ENCODE measurements at places on chromosomes 4 and X.

GRCh38 chrX:9462456-9462855 lies 2.4 kb upstream of the TBL1X start:
- no peak for DNase-seq

DNA sequence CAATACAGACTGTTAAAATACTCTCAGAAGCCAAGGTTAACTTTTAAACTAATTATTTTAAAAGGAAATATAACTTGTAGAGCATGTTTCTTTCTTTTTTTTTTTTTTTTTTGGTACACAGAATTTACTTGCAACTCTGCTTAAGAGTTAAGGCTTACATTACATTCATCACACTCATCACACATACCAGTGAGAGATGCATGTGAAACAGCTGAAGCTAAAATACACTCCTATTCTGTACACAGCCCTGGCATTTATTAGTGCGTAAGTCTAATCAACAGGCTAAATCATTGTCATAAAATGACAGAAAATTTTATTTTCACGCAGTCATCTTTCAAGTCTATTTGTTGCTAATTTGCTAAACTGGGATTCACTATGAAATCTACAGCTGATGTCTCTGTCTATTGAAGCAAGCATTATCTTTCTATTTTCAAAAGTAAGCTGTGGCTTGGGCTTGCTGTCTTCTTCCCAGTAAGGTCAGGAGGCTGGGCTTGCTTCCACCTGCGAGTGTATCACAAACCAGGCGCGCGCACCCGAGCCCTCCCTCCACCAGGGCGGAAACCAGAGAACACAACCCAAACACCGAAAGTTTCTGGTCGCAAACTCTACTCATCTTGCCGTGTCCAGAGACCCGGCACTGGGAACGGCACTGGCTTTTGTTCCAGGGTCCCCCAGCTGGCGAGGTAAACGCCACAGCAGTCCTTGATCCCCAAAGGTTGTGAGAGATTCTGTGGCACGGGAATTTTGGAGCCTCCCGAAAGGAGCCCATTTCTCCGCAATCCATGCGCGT lies 3.9 kb downstream of the MAML3 start:
- DNase-seq: peak; percentile 24

DNA sequence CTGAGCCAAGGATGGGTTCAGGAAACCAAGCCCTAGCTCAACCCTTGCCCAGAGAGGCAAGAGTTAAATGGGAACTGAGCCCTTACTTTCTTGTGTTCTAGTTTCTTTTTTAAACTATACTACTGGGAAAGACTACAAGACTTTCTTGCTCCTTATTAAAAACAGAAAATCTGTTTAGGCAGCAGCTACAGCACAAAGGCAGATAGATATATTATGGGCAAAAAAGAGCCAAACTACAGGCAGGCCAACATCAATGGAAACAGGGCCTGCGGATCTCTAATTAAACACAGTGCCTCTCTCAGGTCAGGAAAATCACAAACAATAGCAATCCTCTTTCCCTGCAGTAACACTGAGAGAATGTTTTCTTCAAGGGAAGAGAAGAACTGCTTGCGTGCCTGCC lies 226.0 kb downstream of the LDB2 start:
- no peak for DNase-seq

DNA sequence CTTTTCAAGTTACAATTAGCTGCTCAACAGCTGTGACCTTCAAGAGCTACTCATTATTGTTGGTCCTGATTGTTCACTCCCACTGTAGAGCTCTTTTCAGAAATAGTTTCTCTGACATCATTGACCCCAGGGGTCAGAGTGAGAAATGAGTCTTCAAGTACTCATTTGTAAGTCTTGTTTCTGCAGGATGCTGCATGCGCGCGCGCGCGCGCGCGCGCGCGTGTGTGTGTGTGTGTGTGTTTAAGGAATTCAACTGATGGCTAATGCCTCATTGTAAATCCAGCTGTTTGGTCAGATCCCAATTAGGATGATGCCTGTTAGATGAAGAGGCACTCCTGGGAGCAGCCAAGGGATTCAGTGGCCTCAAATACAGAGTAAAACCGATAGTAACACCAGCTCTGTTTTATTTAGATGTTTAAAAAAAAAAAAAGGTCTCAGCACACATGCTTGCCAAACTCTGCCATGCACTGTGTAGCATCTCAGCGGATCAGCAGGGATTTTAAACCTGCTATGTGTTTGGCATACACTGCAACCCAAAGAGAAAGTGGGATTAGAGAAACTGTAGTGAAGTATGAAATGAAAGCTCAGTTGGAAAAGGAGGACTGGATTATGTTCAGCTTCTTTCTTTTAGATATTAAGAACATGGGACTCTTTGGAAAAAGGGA lies 332.3 kb downstream of the ADGRL3 start:
- no peak for DNase-seq

- DNase-seq: no peak
Observed at GRCh38 chr4:153112041-153112441, 92.2 kb upstream of the TRIM2 start.
